Activated CD4-positive, alpha-beta T cell treated with anti-CD3 and anti-CD28 coated beads, Interleukin-2, amount 50 U/mL, for 1 hour (primary cell): ENCODE measurements at places on chromosomes 6 and 20.

DNA sequence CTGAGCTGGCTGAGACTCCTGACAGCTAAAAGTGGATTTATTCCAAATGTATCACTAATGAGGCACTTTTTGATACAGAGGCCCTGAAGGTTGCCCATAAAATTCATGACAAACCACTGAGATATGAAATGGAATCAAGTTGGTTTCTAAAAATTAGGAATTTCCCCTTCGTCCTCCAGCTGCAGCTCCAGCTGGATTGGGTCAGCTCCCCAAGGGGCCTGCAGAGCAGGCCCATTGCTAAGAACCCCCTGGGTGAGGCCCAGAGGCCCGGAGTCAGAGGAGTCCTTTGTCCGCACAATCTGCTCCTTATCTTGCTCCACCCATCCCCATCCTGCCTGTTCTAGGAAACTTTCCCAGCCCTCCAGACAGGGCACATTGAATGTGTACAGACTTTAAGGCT, 163.5 kb upstream of the TOP1 start:
- no peak for DNase-seq

- no peak for DNase-seq
Measured at GRCh38 chr6:39568896-39569295, 156.3 kb downstream of the KIF6 start.

- peak; percentile 2 for DNase-seq
Measured at GRCh38 chr20:6122873-6123648, at the start of gene FERMT1. TSS of gene FERMT1 (minus strand) at chr20:6123030. CDS start at chr20:6119554, 3,476 bp downstream.

- DNase-seq = no peak
Measured at GRCh38 chr6:11552442-11552841, 14.9 kb downstream of the TMEM170B start.

GRCh38 chr6:33192105-33192646, at the start of gene COL11A2:
TSS of gene COL11A2 (minus strand) at chr6:33192467. CDS start at chr6:33192240, 227 bp downstream.
- no peak for DNase-seq

DNA sequence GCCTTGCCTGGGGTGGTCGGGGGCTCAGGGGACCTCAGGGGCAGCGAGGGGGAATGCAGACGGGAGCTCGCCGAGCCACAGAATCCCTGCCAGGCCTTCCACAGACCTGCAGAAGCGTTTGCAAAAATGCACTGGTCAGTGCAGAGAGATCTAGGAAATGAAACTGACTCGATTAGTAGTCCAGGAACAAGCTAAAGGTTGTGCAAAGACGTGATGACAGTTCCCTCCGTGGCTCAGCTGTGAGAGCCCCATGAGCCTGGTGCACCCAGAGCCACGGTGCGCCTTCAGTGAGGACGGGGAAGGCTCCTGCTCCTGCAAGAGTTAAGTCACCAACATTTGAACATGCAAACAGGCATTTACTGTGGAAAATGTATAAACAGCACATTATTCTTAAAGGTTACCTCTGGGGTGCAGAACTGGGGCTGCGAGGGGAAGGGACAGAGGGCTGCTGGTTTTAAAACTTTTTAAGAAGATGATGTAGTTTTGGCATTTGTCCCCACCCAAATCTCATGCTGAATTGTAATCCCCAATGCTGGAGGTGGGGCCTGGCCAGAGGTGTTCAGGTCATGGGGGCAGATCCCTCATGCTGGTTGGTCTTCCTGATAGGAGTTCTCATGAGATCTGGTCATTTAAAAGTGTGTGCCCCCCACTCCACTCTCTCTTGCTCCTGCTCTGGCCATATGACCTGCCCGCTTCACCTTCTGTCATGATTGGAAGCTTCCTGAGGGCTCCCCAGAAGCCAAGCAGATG, 147.3 kb downstream of the DLL1 start:
- DNase-seq = no peak

GRCh38 chr20:64236137-64237088, 19.1 kb upstream of the PCMTD2 start:
- no peak for DNase-seq

GRCh38 chr6:125984311-125984710, 2.0 kb upstream of the TRMT11 start:
- no peak for DNase-seq

- DNase-seq = no peak
Measured at GRCh38 chr6:39806278-39806677, 14.1 kb downstream of the DAAM2 start.

DNA sequence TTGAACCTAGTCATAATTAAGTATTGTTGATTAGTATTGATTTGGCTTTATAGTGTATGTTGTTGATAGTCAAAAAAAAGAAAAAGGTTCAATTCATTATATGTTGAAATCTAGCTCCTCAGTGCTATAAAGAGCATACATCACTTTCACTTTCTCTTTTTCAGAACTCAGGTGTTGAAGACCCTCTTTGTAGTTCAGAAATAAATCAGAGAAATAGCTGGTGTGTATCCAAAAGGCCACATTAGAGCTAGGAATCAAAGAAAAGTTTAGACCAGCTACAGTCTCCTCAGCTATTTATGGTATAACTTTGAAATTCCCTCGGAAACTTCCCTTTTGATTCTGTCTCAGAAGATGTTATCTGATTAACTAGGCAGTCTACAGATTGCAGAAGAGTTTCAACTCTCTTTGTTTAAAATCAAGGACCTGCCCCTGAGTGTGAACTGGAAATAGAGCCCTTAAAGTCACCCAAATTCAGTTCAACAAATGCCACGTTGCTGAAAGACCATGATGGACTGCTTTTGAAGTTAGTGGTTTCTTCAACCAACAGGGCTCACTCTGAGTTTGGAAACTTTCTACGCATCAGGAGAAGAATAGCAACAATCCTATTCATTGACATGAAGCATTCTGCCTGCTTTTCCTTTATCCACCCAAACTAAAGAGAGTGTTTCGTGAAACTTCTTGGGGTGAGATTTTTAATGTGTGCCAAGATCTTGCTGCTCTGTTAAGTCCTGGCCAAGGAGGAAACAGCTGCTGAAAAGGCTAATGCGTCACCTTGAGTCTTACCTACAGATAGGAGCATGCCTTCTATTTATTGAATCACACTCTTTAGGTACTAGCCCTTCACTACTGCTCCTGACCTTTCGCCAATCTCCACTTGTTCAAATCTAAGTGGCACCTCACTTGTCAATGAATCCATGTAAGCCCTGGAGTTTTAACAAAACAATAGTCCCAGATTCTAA, 111.7 kb downstream of the TNFRSF21 start:
- DNase-seq = no peak
